ENCODE measurements at places on chromosomes 5 and 9.

- DNase-seq: no peak
Measured at GRCh38 chr9:98538203-98538602, 170.5 kb downstream of the GABBR2 start.

- DNase-seq: no peak
Measured at GRCh38 chr9:90855208-90855902, 53.7 kb downstream of the SYK start.

DNA sequence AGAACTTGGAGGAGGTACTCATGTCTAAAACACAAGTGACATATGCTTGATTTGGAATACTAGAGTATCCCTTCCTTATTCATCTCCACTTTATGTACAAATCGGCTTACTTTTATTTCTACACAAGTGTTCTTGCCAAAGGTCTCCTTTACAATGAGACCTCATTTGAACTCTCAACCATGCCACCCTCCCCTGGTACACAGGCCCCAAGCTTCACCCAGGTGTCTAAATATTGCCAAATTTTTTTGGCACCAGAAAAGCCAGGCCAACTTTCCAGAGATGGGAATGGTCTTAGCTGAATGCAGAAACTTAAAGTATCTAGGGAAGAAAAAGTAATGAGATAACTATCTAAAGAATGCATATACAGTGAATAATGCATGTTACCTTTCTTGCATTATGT, 18.9 kb downstream of the LYSMD3 start:
- DNase-seq: no peak

DNA sequence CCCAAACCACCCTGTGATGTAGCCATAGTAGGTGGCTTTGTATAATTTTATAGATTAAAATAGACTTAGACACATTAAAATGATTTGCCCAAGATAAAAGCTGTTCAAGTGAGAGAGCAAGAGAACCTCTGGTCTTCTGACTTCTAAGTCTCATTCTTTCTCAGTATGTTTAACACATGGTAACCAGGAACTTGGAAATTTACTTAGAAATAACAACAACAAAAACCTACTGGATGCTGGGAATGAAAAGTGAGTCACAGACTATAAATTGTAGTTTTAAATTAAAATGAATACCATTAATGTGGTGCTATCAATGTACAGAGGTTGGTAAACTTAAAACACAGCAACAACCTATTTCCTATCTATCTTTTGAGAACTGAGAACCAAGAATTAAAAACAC, 30.4 kb downstream of the HMGCR start:
- DNase-seq: no peak

- no peak for DNase-seq
Measured at GRCh38 chr9:78542491-78543181, 245.7 kb downstream of the PSAT1 start.

- no peak for DNase-seq
Measured at GRCh38 chr9:5893591-5894236, 3.0 kb downstream of the MLANA start.

Data from NCI-H2227 treated with DMSO at 0.1 percent for 48 hours (cell line).